ENCODE measurements at places on chromosomes 7 and 10. TPM values are rescaled to one million over a fixed set of nuclear protein-coding genes. Genes with fewer than 3 reads are reported as not detected.
A peak's percentile ranks its signal among the peaks of the same experiment; 100 is the strongest.

DNA sequence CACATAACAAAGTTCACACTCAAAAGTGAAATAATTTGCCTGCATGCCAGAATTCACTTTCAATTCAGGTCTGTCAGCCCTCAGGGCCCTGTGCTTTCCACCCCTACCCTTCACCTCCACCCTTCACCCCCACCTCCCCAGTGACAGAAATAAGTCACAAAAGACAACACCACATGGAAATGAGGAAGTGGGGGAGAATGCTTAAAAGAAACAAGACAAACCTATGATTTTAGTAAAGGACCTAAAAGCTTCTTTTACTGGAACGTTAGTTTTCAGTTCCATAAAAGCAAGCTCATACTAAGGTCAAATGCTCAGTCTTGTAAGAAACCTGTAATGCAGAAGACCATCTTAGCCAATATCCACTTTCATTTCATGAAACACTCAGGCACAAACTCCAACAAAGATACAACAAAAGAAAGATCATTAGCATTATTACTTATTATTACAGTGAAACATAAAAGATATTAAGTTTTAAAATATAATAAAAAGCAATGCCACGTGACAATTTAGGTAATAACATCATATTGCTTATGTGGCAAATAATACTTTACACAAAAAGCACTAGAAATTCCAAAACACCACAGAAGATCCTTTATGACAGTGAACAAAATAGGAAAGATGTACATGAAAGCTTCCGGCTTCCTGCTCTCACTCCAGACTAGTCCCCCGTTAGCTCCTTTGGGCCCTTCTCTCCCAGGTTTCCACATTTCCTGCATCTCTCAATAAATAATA, 112.1 kb downstream of the LMBR1 start:
- DNase-seq, result no peak

Gene GSTO2
- total RNA-seq, result 5.9 TPM

- DNase-seq, result no peak
Observed at GRCh38 chr7:112566442-112567324, 85.9 kb downstream of the LSMEM1 start.

Gene SVIL
- 125 TPM for total RNA-seq

DNA sequence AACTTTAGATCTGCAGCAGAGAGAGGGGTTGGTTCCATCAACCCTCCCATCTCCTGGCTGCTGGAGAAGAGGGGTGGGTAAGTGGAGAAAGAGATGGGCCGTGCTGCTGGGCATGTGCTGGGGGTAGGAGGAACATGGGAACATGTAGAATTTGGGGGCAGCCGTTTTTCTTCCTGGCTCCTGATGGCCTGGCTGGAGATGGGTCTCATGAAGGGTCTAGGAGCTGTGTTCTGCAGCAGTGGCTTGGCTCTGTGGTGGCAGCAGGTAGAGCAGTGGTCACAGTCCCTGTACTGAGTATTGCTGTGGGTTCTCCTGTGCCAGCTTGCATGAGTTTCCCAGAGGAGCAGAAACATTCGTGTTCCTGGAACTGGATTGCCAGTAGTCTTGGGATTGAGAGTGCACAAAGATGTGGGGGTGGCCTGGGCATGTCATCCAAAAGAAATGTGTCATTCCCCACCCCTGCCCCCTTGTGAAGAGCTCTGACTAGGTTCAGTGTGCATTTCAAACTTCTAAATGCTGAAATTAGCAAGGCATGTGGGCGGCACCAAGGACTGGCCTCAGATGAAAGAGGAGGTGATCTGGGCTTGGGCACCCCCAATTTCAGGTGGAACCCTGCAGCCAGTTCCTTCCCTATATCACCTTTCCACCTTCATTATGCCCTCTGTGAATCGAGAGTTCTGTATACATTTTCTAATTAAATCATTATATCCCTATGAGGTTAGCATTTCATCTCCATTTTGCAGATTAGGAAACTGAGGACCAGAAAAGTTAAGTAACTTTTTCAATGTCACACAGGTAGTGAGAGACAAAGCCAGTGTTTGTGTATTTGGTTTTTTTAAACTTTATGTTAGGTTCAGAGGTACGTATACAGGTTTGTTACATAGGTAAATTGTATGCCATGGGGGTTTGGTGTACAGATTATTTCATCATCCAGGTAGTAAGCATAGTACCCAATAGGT, 2.1 kb downstream of the CHST3 start:
- DNase-seq, result no peak

Gene PDCD4
- total RNA-seq, result 50.4 TPM

DNA sequence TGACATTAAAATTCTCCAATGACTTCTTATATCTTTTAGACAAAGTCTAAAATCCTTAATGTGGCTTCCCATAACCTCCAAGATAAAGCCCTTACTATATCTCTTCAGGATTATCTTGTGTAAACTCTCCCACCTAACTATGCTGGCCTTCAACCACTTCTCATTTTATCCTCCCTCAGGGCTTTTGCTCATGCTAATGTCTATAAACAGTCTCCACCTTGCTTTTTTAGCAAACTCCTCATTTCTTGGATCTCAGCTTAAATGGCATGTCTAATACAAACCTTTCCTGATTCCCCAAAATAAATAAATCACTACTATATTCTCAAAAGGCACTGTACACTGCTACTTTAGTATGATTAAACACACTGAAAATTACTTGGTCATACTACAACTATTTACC, 181.2 kb downstream of the LRRN3 start:
- no peak for DNase-seq

- DNase-seq, result no peak
Observed at GRCh38 chr10:57983281-57983791, 284.4 kb downstream of the IPMK start.

DNA sequence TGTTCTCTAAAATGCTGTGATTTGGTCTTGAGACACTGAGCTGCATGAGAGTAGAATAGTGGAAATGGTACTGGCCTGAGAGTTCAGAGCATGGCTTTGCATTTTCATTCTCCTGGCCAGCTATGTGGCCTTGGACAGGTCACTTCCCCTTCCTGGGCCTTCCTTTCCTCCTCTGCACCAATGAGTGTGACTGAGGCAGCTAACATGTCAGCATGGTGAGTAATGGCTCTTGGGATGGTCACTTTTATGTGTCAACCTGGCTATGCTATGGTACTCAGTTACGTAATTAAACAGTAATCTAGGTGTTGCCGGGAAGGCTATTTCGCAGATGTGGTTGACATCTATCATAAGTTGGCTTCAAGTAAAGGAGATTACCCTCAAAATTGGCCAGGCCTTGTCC, 109.3 kb downstream of the RTKN2 start:
- no peak for DNase-seq

DNA sequence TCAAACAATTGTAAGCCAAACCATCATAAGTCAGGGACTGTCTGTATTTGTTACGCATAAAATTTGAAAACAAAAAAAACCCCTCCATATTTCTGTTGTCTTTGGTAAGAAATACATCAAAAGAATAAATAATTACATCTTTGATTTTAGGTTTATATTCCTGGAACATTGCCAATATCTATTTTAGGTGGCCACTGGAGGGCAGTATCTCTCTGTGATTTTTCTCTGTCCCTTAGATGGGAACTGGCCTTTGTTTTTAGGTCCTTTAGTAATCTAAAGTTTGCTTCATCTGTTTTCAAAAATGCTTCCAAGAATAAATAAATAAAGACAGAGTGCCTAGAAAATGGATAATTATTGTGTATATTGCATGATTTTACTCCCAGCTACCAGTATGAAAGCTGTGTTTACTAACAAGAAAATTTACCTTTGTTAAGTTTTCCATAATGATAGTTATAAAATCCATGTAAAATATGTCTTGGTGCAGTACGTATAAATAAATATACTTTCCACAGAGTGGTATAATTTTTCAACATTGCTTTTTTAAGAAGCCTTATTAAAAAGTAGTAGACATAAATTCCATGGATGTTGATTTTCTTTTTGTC, 64.2 kb downstream of the PHYHIPL start:
- peak; percentile 38 for DNase-seq

DNA sequence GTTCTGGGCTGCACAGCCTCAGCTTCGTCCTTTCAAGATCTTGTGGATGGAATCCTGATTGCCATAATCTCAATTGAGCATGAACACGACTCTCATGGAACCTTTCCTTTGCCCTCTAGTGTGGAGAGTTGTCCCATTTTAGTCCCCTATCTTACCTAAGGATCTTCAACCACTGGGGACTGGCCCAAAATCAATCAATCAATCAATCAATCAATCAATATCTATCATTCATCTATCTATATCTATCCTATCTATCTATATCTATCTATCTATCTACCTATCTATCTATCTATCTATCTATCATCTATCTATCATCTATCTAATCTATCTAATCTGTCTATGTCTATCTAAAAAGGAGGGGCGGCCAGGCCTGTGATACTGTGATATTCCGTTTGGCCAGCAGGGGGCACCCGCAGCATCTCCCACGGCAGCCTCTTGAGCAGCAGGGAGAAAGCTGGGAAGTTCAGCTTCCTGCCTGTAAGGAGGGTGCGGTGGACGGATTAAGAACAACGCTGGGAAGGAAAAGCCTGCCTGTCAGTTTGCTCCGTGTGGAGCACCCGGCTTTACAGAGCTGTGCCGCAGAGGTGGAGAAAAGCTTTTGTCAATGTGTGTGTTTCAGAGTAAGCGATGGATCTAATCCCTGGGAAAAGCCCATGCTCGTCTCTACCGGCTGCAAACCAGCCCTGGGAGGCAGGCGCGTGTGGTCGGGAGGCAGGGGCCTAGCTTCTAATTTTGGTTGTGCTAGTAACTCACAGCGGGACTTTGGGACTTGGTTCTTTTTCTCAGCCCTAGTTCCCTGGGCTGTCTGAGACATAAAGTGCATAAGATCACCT, 124.9 kb downstream of the SH2D4B start:
- peak; percentile 91 for DNase-seq

DNA sequence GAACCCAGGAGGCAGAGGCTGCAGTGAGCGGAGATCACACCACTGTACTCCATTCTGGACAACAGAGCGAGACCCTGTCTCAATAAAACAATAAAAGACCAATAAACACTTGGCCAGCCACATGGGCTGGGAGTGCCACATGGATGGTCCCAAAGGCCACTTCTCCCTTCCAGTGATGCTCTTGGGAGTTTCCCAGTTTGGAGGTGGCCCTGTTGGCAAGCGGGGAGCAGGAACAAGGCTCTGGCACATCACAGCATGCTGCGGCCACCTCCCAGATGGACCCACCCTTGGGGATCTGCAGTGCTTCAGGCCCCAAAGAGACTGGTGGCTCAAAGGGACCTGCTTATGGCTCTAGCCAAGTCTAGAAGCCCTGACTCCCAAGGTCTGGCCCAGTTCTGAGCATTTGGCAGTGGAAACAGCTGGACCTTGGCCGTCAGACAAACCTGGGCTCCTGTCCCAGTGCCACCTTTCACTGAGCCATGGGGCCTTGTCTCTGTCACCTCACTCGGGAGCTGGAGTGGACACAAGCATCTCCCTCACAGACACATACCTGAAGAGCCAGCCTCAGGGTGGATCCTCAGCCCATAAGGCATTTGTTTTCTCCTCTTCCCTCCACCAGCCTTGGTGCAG, 91.7 kb downstream of the COL13A1 start:
- no peak for DNase-seq

Gene HDAC9
- total RNA-seq, result 1.2 TPM

DNA sequence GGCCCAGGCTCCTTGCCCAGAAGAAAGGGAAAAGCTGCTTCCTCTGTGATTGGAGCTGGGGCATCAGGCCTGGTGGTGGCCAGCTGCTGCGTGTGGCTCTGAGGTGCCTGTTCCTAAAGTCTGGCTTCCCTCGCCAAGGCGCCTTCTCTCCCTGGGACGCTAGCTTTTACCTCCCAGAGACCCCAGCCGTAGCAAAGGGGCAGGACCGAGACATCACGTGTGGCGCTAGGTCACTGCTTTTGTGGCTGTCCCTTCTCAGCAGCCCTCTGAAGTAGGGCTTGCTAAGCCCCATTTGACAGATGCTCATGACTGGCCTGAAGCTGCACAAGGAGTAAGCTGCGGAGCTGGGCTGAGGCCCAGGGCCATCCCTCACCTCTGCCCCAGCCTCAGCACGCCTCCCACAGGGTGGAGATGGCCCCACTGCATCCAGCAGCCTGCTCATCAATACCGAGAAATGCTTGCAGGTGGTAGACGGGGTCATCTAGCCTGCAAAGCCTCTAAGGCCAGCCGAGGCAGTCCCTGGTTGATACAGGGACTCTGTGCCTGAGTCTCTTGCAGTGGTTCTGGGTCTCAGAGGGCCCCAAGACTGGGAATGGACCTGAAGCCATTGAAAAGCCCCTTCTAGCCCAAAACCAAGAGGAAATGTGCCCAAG, 171.2 kb downstream of the LCOR start:
- DNase-seq, result no peak

DNA sequence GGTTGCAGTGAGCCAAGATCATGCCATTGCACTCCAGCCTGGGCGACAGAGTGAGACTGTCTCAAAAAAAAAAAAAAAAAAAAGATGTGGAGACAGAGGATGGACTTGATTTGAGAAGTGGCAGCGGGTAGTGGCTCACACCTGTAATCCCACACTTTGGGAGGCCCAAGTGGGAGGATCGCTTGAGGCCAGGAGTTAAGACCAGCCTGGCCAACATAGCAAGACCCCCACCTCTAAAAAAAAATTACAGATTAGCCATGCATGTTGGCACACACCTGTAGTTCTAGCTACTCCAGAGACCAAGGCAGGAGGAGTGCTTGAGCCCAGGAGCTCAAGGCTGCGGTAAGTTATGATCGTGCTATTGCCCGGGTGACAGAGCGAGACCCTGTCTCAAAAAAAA, 24.3 kb upstream of the ASCC1 start:
- DNase-seq, result no peak

Gene HOXA3
- 0.13 TPM for total RNA-seq

DNA sequence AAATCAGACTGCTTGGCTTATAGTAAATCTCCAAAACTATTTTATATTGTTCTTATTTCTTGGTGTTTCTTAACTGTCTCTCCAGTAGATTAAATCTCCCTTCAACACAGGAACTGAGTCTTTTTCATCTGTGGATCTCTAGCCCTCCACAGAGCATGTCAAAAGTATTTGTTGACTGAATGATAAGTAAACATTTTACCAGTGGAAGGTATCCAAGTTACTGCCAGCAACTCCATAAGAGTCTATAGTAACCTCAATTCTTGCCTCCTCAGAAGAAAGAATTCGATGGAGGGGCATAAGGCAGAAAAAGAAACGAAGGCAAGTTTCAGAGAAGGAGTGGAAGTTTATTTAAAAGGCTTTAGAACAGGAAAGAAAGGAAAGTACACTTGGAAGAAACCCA, 293.9 kb upstream of the DKK1 start:
- no peak for DNase-seq

DNA sequence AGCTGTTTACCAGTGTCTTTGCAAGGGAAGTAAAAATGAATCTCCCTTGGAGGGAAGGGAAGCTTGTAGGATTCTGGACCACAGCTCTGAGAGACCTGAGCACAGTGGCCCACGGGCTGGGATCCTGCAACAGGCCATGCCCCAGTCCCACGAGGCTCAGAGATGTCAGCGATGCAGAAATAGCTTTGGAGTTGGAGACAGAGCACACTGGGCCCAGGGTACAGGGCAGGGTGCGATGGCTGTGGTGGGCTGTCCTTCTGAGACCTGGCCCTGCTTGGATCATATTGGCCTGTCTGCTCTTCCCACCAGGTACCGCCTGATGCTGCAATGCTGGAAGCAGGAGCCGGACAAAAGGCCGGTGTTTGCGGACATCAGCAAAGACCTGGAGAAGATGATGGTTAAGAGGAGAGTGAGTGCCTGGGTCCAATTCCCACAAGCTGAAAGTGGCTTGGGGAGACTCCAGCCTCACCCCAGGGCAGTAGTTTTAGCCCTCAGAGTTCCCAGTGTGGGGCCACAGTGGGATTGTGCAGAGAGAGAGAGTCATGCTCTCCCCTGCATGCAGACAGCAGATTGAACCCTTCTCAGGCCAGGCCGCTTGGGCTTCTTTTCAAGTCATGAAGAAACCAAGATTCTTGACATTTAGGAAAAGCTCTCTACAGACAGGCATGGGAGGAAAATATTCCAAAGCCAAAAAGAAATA, 13.5 kb upstream of the CSGALNACT2 start:
- peak; percentile 2 for DNase-seq

Measured in endothelial cell (in vitro differentiated cells).